ENCODE measurements at places on chromosomes 5 and 9. TPM values are rescaled to one million over a fixed set of nuclear protein-coding genes. Genes with fewer than 3 reads are reported as not detected.

Gene TMC1
- total RNA-seq = 1.6 TPM

Gene C5orf58
- total RNA-seq = not detected

Gene PTGES
- 0.32 TPM for total RNA-seq

Gene NMUR2
- total RNA-seq = not detected

Gene SLC31A2
- total RNA-seq = 5.8 TPM

Gene C1QTNF2
- total RNA-seq = not detected

Gene FYB1
- total RNA-seq = not detected

Gene ACTL7B
- total RNA-seq = not detected

Gene CDH12
- not detected for total RNA-seq

Gene NUP214
- total RNA-seq = 8.4 TPM

Gene NME5
- total RNA-seq = 1.1 TPM

Measured in epithelial cell of umbilical artery (primary cell).